T47D (cell line): ENCODE measurements at places on chromosomes 4 and X.

GRCh38 chr4:22476011-22476410 lies 39.9 kb downstream of the ADGRA3 start:
- no peak for DNase-seq

- DNase-seq = no peak
Observed at GRCh38 chr4:152620218-152620617, 59.6 kb downstream of the TMEM154 start.

- DNase-seq = no peak
Observed at GRCh38 chr4:163773940-163774339, 279.4 kb downstream of the TMA16 start.

- DNase-seq = no peak
Observed at GRCh38 chrX:572538-573124, 58.0 kb upstream of the SHOX start.

DNA sequence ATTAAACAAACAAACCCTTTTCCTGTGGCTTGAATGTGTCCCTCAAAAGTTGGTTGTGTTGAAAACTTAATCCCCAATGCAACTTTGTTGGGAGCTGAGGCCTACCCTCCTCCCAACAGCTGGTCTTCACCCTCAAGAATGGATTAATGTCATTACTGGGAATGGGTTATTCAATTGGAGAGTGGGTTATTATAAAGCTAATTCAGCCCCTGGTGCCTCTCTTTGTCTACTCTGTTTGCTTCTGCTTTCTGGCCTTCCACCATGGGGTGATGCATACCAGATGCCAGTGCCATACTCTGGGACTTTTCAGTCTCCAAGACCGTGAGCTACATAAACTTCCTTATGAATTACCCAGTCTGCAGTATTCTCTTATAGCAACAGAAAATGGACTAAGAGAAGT lies 706.5 kb downstream of the CCSER1 start:
- DNase-seq = no peak

DNA sequence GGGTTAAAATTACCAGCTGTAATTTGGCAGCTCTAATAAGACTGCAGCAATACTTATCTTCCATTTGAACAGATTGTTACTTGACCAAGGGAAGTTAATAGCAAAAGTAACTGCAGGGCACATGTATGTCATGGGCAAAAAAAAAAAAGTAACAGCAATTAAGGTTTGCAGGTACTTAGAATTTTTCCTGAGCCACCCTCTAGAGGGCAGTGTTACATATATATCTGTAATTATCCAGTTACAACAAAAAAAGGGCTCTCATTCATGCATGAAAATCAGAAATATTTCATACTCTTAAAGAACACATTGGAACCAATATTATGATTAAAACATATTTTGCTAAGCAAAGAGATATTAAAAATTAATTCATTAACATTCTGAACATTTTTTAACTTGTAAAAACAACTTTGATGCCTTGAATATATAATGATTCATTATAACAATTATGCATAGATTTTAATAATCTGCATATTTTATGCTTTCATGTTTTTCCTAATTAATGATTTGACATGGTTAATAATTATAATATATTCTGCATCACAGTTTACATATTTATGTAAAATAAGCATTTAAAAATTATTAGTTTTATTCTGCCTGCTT lies 25.1 kb downstream of the XIAP start:
- peak; percentile 13 for DNase-seq

DNA sequence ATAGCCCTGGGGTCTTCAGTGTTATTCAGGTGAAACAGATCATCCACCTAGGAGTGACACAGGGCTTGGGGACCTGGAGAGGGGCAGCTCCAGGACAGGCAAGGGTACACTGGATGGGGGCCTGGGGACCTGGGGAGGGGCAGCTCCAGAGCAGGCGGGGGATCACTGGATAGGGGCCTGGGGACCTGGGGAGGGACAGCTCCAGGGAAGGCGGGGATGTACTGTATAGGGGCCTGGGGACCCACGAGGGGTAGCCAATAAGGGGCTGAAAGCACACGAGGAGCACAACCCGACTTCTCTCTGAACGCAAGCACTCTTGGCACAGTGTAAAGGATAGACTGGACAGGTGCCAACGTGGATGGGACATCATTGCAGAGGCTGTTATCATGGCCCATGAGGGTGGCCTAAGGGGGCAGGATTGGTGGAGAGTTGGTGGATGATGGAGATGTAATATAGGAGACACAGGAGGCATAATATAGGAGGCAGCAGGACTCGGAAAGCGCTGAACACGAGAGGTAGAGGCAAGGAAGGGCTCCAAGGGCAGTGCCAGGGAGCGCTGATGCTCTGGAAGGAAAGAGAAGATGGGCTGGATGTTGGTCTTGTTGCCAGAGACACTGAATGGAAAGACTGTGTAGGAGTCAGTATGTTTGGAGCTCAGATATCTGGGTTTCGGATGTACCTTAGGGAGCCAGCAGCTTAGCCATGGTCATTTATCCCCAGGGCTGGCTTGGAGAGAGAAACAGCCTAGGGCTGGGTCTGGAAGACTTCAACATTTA lies 37.9 kb upstream of the FGFBP2 start:
- no peak for DNase-seq

DNA sequence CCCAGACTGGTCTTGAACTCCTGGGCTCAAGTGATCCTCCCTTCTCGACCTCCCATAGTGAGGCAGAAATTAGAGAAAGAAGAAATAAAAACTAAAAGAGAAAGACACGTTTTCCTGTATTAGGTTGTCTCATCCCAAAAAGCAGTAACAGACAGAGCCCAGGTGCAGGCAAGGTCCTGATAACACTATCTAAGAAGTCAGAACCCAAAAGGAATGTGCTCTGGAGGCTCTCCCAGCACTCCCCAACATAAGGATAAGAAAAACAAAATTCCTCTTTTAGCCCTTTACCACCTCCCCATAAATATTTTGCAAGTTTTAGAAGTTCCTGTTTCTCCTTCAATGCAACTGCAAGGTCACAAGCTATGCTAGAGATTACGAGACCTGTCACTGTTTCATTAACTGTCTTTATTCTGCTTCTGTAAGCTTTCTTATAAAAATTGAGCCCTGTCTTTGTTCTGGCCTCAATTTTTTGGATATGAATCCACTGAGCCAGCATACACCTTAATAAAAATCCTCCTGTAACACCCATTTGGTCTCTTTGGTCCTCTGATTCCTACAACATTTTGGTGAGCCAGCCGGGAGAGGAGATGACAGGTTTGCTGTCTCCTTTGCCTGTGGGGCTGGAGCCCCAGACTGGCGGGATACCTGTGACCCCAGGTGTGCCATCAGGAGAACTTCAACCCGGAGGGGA lies 25.9 kb downstream of the LIAS start:
- DNase-seq = no peak

DNA sequence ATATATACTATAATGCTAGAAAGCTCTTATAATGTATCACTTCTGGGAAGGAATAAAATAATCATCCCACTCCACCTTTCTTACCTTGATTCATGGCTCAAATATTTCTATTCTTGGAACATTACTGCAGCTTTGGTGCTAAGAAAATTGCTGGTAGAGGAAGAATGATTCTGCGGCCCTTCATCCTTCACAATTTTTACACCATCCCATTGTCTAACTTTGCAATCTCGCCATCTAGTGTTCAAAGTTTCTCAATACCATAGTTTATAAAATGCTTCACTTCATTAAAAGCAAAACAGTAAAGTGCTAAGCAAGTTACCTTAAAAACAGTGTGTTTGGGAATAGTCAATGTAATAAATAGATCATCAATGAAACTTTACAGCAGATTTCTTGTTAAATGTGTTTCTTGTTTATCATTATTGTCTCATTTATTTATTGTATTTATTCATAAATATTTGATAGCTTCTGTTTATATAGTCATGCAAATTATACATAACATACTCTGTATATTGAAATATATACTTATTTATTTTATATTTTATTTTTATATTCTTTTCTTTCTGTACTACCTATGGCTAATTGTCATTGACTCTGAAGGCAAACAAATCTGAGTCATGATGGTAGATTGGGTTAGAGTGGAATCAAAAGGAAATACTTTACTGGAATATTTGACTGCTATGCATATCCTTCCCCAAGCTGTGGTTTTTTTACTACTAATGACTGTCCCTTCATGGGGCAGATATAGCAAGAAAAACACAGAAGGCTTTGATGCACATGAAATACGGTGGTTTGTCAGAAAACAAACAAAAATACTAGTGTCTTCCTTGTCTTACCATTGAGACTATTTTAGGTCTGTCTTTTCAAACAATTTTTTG lies 390.7 kb downstream of the MAPK10 start:
- DNase-seq = peak; percentile 54

DNA sequence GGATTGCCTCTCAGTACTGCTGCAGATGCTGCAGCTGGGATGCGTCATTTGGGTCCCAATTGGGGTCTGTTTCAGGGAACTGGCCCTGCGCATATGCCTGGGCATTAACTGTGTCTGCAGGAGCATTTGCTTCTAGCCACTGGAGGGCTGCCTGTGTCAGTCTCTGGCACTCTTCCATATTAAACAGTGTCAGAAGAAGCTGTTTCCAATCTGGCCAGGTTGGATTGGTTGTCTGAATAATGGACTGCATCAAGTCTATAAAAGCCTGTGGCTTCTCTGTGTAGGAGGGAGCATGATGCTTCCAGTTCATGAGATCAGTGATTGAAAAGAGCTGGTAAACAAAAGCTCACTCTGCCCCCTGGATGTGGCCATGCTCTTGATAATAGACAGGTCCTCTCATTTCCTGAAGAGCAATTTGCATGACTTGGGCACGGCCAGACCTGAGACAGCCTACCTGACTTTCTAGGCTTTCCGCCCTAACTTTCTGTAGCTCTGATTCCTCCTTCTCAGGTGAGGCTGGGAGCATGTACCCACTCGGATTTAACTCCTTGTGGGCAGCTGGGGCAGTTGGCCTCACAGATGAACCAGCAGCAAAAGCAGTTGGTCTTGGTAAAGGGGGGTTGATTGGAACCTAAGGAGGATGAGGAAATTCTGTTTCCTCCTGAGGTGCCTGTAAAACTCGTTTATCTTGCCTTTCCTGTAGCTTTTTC lies 29.2 kb downstream of the SULT1E1 start:
- DNase-seq = no peak

GRCh38 chr4:85953651-85954018 lies 406.2 kb downstream of the MAPK10 start:
- DNase-seq = no peak

DNA sequence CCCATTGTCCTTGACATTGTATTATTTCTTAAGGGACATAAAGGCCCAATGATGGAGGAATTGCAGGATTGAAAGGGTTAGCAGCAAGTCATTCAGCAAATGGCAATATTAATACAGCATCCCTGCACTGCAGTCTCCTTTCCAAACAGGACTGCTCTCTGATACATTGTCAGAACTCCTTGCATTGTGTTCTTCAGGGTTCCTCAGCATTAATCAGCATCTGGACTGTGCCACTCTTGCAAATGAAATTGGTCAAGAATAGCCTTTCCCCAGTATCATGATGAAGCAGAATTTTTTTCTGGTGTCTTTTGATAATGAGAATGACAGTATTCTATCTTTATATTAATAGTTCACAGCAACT lies 272.6 kb upstream of the HAND2 start:
- DNase-seq = no peak

DNA sequence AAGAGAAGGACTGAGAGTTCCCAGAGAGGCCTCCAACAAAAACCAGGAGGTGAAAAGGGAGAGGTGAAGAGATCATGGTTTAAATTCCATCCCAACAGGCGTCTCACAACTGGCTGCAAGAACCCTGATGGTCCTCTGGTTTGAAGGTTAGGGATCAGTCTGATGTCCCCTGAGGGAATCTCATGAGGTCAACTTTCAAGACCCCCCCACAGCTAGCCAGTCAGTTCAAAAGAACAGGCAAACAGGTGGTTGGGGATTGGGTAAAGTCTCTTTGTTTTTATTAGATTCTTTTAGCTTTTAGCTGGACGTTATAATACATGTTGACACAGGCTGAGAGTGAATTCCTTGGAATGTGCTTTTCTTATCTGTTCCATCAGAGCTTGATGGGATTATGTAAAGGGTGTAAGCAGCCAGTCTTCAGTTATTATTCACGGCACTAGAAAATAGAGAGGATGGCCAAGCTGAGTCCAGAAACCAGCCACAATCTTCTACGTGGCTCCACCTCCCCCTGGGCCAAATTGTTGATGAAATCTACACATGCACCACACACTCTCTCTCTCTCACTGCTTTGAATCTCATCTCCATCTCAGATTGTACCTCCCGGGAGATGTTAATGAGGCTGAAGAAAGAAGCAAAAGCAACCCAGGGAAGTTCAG lies 20.8 kb downstream of the ENPP6 start:
- peak; percentile 52 for DNase-seq

GRCh38 chr4:94621491-94622080 lies 136.2 kb upstream of the BMPR1B start:
- DNase-seq = no peak

GRCh38 chr4:13368217-13368616 lies 115.9 kb downstream of the RAB28 start:
- DNase-seq = no peak

DNA sequence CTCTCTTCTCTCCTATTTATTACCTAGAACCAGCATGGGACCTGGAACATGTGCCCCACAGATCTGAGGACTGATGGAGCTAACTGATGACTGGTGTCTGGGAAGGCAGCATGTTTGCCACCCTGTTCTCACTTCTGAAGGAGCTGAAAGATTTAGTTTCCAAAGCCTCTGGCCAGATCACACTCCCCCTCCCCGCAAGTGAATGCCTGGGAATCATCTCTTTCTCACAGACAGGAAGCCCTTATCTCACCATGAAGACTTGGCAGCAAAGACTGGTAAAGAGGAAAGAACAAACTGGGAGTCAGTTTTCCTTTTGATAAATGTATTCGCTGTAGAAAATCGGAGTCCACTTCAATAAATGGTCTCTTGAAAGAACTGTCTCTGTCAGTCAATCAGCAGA lies 21.0 kb upstream of the PCYT1B start:
- no peak for DNase-seq

- no peak for DNase-seq
Observed at GRCh38 chr4:7902101-7902553, 37.5 kb downstream of the AFAP1 start.

DNA sequence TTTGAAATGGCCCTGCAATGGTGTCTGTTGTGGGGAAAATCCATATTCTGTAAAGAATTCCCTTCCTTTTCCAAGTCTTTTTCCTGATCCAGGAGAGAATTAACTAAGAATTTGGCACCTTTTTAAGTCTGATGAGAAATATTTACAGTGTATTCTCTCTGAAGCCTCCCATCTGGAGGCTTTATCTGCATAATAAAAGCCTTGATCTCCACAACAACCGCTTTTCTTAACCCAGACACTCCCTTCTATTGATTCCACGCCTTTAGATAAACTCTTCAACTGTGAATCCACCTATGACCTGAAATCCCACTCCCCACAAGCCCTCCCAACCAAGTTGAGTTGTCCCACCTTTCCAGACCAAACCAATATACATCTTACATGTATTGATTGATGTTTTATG lies 43.1 kb upstream of the TMPRSS11E start:
- no peak for DNase-seq

DNA sequence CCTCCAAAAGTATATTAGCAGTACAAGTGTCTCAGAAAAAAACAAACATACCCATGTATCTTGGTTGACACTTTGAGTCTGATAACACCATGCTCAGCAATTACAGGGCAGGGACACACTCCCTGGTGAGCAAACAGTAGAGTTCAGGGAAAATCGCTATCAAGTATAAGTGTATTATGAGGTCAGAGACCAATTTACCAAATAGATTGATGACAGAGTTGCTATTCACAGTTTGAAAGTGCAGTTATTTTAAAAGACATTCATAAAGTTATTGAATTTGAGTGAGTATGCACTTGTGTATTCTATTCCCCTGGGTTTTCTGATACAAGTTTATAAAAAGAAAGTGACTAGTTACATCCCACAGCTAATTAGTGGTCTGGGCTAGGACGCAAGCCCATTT lies 10.2 kb upstream of the LONRF3 start:
- no peak for DNase-seq

- DNase-seq = no peak
Observed at GRCh38 chrX:13250826-13251580, 68.8 kb downstream of the ATXN3L start.
